ENCODE measurements at places on chromosomes 4 and X.

DNA sequence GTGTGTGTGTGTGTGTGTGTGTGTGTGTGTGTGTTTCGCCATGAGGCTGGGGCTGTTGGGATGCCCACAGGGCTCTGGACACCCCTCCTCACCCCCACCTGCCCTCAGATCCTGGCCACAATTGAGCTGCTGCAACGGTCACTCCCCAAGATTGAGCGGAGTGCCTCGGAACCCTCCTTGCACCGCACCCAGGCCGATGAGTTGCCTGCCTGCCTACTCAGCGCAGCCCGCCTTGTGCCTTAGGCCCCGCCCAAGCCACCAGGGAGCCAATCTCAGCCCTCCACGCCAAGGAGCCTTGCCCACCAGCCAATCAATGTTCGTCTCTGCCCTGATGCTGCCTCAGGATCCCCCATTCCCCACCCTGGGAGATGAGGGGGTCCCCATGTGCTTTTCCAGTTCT is 10.2 kb downstream of the ARAF start:
- DNase-seq, result no peak

- DNase-seq, result no peak
Observed at GRCh38 chrX:31271615-31272471, 200.0 kb upstream of the FTHL17 start.

- no peak for DNase-seq
Observed at GRCh38 chr4:180189666-180190065, 2053.5 kb upstream of the TENM3 start.

GRCh38 chrX:125710403-125711062 is 390.9 kb downstream of the TEX13C start:
- no peak for DNase-seq

- peak; percentile 56 for DNase-seq
Observed at GRCh38 chr4:19693936-19694570, 557.7 kb upstream of the SLIT2 start.

DNA sequence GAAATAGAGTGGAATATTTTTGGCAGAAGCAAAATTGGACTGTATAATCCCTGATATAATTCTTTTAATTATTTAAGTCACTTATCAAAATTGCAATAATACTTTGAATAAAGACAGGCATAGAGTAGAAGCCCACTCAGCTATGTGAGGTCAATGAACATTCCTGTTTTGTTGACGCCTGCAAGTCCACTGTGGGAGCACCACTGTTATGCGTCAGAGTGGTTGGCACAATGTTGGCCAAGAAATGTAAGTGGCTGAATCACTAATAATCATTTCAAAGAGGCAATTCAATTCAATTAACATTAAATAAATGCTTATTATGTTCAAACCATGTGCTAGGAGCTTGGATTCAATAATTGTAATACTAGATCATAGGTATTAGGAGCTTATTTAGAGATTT is 221.0 kb downstream of the SPCS3 start:
- no peak for DNase-seq

DNA sequence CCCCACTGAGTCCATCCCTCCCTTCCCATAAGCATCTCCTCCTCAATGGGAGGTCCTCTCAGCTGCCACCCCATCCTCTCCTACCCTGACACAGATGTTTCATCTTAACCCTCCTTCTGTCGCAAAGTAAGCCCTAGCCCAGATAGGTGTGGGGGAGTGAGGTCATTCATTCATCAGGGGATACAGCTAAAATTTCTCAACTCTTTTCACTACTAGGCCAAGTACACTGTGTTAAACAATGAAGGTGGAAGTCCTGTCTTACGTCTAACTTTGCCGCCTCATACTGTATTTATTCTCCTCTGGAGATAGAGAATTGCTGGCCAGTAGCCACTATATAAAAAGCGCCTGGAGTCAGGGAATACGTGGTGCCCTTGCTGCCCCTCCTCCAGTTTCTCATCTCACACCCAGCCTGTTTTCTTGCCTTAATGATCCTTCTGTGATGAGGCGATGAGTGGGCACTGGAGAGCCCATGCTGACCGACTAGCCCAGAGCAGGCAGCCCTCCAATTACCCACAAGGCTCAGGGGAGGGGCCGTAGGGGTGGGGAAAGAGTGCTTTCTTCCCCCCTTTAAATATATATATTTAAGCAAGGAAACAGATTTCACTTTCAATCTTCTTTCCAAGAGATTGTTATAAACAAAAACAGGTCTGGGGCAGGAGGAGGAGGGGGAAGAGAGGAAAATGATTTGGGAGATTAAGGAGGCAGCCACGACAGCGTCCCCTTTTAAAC is 149.5 kb downstream of the PJA1 start:
- no peak for DNase-seq

DNA sequence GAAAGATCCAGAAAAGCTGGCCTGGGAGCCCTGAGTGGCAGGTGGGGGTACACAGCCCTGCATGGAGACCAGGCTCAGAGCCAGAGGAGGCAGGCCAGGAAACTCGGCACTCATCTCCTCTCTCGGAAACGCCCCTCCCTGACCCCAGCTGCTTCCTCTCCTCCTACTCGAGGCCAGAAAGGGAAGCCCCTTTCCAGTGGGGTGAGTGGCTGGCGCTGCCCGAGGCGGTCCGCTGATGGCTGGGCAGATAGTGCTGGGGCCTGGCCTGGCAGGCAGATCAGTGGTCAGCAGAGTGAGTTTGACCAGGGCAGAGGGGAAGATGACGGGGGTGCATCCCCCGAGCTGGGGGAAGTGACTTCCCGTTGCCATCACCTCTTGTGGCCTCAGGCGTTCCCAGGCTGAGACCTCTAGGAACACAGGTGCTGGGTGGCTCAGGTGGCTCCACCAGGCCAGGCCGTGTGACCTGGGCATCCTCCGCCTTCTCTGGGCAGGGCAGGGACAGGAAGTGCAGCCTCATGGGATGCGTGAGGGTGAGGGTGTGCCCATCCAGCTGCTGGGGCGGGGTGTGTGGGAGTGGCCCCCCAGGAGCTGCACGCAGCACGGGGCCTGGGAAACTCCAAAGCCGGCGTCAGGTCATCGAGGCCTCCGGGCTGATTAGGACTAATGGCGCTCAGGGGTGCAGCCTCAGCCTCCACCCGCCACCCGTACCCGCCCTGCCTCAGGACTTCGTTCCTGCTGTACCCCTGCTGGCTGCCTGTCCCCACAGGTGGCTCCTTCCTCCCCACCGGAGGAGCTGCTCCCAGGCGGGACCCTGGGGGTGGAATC is 5.7 kb downstream of the SH3BP2 start:
- DNase-seq, result peak; percentile 87

- DNase-seq, result no peak
Observed at GRCh38 chr4:83757121-83757621, 221.3 kb downstream of the GPAT3 start.

- DNase-seq, result no peak
Observed at GRCh38 chr4:159390648-159391047, 287.8 kb downstream of the RAPGEF2 start.

DNA sequence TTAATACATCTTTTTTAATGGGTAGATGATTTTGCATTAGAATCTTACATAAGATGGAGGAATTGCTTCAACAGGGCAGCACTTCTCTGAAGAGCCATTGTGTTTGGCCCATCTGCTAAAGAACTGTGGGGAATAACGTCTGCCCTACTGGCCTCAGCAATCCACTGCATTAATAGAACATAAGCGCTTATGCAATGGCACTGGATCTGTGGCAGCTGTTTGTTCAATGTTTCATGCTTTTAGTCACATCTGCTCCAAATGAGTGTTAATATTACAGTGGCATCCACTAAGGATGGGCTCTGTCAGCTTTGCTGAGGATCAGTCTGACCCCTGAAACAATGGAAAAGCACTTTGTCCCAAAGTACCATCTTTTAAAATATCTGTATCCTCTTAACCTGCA is 279.0 kb upstream of the GK2 start:
- peak; percentile 35 for DNase-seq

- DNase-seq, result no peak
Observed at GRCh38 chr4:59243038-59243437, 1957.1 kb upstream of the ADGRL3 start.

DNA sequence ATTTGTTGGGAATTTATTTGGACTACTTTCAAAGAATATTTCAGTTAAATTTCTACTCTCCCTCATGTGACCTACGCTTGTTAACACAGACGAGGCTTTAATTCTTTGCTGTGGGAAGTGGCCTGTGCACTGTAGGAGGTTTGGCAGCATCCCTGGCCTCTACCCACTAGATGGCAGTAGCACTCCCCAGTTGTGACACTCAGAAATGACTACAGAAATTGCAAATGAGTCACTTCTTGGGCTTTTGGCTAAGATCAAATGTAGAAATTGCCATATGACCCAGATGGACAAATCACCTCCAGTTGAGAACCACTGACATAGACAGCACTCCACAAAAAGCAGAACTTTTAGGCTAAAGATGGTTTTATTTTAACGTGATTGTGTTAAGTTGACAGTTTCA is 22.1 kb downstream of the PIR start:
- peak; percentile 45 for DNase-seq

DNA sequence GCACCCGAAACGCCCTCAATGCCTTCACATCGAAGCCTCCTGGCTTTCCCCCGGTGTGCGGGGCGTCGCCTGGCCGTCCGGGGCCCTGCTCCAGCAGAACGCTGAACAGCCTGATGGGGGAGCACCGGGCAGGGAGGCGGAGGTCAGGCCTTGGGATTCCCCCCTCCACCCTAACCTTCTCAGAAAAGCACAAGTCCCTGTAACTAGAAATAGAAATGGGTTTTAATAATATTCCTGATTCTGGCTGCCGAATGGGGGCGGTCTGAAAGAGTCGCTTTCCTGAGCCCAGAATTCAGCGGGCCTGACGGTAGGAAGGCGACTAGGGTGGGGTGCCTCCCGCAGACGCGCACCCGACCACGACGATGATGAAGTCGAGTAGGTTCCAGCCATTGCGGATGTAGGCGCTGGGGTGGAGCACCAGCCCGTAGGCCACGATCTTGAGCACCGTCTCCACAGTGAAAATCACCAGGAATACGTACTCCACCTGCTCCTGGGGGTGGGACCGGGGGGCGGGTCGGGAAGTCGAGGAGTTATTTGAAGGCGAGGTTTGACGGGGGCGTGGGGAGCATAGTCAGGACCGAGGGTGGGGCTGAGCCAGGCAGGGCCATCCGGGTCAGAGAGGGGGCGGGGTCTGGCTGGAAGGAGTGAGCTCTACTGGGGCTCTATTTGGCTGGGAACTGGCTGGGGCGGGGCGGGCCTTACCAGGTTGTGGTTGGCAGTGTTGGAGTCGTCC is 2.5 kb downstream of the CACNA1F start:
- no peak for DNase-seq

DNA sequence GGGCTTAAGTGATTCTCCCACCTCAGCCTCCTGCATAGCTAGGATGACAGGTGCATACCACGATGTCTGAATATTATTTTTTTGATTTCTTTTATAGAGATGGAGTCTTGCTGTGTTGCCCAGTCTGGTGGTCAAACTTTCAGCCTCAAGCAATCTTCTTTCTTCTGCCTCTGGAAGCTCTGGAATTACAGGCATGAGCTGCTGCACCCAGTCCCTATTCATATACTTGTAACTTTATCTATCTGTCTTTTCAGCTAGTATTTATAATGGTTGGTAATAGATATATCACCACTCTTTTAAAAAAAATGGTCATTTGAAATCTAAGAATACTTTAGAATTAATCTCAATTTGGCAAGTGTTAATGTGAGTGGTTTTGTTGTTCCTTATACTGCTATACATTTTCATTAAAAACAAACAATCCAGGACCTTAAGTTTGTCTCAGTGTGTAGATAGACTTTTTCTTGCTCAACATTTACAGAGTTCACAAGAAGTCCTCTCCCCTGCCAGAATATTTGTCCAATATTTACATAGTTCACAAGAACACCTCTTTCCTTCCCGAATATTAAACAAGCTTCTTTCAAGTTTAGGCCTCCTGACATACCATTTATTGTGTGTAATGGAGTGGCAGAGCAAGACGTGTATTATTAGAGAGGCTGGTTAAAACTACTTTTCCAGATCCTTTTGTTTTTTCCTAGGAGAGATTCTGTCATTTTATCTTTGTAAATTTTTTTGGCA is 1197.4 kb upstream of the ADGRL3 start:
- DNase-seq, result no peak

DNA sequence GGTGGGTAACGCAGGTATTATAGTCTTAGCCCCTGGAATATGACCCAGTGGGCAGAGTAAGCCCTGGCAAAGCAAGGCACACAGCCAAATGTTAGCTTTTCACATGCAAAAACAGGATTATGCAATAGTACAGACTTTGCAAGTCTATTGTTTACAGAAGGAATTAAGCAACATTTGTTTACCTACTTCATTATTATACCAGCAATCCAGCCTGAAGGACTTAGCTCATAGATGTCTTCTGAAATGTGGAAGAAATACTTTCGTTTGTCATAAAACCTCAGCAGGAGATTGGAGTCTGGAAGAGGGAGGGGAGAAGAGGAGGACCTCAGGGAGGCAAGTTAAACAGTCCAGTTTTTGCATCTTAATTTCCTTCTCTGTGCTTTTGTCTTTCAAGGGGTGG is 226.7 kb upstream of the CENPE start:
- DNase-seq, result no peak

- DNase-seq, result no peak
Observed at GRCh38 chr4:158500054-158500453, 21.6 kb upstream of the RXFP1 start.

DNA sequence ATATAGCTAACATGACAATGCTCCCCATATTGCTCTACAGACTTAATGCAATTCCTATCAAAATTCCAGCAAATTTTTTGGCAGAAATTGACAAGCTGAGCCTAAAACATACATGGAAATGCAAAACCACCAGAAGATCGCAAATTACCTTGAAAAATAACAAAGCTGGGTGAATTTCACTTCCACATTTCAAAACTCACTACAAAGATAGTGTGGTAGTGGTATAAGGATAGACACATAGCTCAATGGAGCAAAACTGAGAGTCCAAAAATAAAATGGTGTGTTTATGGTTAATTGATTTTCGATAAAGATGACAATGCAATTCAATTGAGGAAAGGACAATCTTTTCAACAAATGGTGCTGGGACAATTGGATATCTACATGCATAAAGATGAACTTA is 65.8 kb downstream of the SLC9A7 start:
- no peak for DNase-seq

DNA sequence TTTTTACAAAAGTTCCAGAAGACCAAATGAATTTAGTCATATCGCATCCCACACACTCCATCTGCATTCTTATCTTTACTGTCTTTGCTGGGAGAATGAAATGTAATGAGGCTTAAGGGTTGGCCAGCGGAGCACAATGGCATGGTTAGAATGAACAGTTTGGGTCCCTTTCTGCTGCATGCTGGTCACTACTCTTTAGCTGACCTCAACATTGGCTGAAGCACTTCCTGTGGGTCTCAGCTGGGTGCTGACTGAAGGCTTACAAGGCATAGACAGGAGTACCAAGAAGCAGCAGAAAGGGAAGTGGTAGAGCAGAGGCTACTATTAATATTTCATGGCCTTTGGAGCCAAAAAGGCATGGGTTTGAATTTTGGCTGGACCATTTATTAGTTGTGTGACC is 159.4 kb upstream of the GPC4 start:
- DNase-seq, result no peak

GRCh38 chrX:86149119-86149518 is 868 bp downstream of the DACH2 start:
- no peak for DNase-seq

GRCh38 chr4:56958111-56958517 is 19.3 kb downstream of the NOA1 start:
- DNase-seq, result peak; percentile 92

- DNase-seq, result no peak
Observed at GRCh38 chr4:122458625-122459024, 2.1 kb upstream of the IL2 start.

All from right hindlimb (tissue), 1 donor.